ENCODE measurements at places on chromosomes 1 and 21. TPM values are rescaled to one million over a fixed set of nuclear protein-coding genes. Genes with fewer than 3 reads are reported as not detected.

Gene RAB25
- not detected for total RNA-seq

Gene HPDL
- total RNA-seq: 4.4 TPM

Gene SYT14
- 0.05 TPM for total RNA-seq

Gene LMX1A
- not detected for total RNA-seq

Gene SF3B4
- total RNA-seq: 123 TPM

Gene CAPN8
- 1.1 TPM for total RNA-seq

Gene FAM229A
- total RNA-seq: 4.2 TPM

Gene SLC45A1
- total RNA-seq: 7.0 TPM

Gene PPP1R8
- 33.9 TPM for total RNA-seq

Gene C1orf141
- total RNA-seq: not detected

Gene SIK1
- 22.8 TPM for total RNA-seq

Gene TOE1
- total RNA-seq: 13.2 TPM

Gene TMEM125
- total RNA-seq: not detected

Gene ZFP69B
- 1.2 TPM for total RNA-seq

Gene MYOC
- not detected for total RNA-seq

Gene DISP3
- 0.20 TPM for total RNA-seq

Gene ALG14
- 6.5 TPM for total RNA-seq

Gene ICOSLG
- 3.9 TPM for total RNA-seq

Gene HTR1D
- 11.9 TPM for total RNA-seq

Gene FCMR
- total RNA-seq: 3.9 TPM

Gene NPR1
- 0.97 TPM for total RNA-seq

Gene PTGER3
- not detected for total RNA-seq

Gene LCK
- total RNA-seq: not detected

Gene PCBP3
- 1.5 TPM for total RNA-seq

Gene ADCY10
- total RNA-seq: not detected

Gene CYYR1
- not detected for total RNA-seq

Gene STUM
- not detected for total RNA-seq

Gene C1QA
- not detected for total RNA-seq

Gene TMEM269
- 0.08 TPM for total RNA-seq

Gene OLIG2
- total RNA-seq: not detected

Gene HIVEP3
- 3.9 TPM for total RNA-seq

Gene DCDC2B
- not detected for total RNA-seq

Gene LAMC1
- 119 TPM for total RNA-seq

Gene REN
- 0.13 TPM for total RNA-seq

Gene FOXO6
- 0.49 TPM for total RNA-seq

Gene CD2
- not detected for total RNA-seq

Gene RIIAD1
- total RNA-seq: not detected

Gene VCAM1
- not detected for total RNA-seq

Gene NAV1
- total RNA-seq: 10.1 TPM

Gene CYP4A11
- total RNA-seq: not detected

Gene MR1
- total RNA-seq: 7.9 TPM

Gene MAP3K21
- total RNA-seq: 10.5 TPM

Gene PLCH2
- 0.28 TPM for total RNA-seq

Gene RHBDL2
- total RNA-seq: 2.3 TPM
